ENCODE measurements at places on chromosomes 4 and X. TPM values are rescaled to one million over a fixed set of nuclear protein-coding genes. Genes with fewer than 3 reads are reported as not detected.

DNA sequence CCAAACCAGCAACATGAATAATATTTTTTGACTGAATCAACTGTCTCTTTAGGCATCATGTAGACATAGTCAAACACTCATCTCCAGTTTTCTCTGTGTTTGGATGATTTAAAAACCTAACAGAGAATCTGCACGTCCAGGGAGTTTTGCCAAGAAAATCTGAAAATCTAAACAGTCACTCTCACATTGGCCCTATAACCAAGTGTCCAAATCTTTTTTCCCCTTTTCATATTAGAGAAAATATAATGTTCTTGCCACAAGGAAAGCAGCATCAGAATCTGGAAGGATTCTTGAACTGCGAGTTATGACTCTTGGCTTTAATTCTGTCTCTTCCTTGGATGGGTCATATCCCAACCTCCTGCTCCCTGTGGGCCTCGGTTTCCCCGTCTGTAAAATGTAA is 8.8 kb upstream of the CHRDL1 start:
- DNase-seq: no peak

GRCh38 chrX:78658414-78658813 is 714 bp downstream of the RTL3 start:
- DNase-seq: no peak

DNA sequence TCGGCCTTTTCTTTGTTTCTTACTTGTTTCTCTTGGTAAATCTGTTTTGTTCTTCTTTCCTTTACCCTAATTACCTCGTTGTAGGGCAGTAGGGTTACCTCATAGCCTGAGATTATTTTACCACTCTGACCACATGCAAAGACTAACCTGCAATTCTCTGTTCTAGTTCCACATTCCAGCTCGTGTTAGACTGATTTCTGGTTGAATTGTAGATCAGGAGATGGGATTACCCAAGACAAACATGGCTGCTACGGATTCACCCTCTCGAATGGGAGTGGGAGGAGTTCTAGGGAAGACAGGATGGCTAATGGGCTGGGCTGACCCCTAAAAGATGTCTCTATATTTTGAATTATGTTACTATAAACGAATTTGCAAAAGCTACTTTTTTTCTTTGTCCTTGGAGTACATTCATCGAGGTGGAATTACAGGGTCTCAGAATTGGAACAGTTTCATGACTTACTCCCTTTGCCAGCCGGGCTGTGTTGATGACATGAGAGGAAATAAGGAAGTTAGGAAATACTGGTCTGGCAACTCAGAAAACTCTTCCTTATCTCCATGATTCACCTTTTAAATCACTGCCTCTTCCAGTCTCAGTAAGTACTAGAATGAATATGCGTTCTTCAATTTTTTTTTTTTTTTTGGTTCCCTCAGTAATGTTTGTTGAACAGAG is 36.7 kb upstream of the FBXW7 start:
- DNase-seq: no peak

DNA sequence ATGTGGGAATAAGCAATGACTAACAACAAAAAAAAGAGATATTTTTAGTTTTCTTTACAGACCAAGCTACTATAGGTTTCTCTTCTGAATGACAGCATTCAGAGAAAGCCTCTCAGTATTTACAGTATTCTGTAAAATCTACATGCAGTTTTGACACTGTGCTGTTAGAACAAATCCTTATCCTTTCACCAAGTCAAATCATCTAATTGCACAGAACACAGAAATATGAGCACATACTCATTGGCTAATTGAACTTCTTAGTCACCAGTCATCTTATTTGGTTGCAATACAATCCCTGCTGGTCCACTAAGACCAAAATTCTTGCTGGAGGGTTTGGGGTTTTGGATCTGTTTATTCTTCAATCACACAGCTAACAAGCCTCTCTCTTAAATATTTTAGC is 5.7 kb downstream of the ACOT9 start:
- DNase-seq: no peak

GRCh38 chrX:83916525-83916924 is 55.6 kb downstream of the CYLC1 start:
- DNase-seq: no peak

DNA sequence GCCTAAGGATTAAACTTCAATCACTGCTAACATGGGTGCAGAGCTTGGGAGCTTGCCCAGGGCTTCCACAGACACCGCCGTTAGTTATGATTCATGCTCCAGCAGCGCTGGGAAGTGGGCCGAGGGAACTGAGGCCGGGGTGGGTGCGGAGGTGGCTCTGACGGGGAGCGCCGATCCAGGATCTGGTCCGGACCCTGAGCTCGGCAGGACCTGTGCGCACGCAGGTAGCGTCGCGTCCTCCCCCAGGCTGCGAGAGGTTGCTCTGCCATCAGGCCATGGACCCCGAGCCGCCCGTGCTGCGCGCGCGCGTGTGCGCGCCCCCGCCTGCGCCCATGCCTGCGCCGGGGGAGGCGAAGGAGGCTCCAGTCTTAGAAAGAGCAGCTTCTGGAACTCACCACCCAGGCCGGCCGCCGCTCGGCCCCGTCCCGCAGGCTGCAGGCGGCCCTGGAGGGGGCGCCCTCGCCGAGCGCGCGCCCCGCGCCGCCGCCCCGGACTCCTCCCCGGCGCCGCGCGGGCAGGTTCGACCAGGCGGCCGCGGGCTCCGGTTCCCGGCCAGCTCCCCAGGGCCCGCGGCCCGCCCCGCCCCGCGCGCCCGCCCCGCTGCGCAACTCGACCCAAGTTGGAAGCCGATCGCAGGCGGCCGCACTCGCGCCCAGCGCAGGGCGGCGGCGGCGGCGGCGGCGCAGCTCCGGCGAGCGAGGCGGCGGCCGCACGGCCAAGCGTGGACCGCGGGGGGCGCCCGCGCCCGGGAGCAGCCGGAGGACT is 732 bp upstream of the ADRA2C start:
- no peak for DNase-seq

The BOD1L1 gene
- total RNA-seq: 34.1 TPM

The DOCK11 gene
- 21.0 TPM for total RNA-seq

- no peak for DNase-seq
These were observed 101.3 kb upstream of the BANK1 start for GRCh38 chr4:101689220-101689619.

The SMARCA1 gene
- total RNA-seq: 0.38 TPM
